ENCODE measurements at places on chromosomes 2 and 18. TPM values are rescaled to one million over a fixed set of nuclear protein-coding genes. Genes with fewer than 3 reads are reported as not detected.

FAHD2A gene
- polyA plus RNA-seq: 25.0 TPM

HOXD12 gene
- not detected for polyA plus RNA-seq

MYO7B gene
- polyA plus RNA-seq: 1.0 TPM

ASB3 gene
- 13.4 TPM for polyA plus RNA-seq

- DNase-seq: no peak
Observed at GRCh38 chr2:105176429-105176828, 65.1 kb upstream of the GPR45 start.

GRCh38 chr18:24168496-24168895 is 29.6 kb downstream of the CABYR start:
- DNase-seq: no peak

GRCh38 chr2:241051578-241052487 is 50.3 kb downstream of the MTERF4 start:
- no peak for DNase-seq

GRCh38 chr2:241618829-241619228 is 18.1 kb downstream of the THAP4 start:
- no peak for DNase-seq
